ENCODE measurements at places on chromosomes 2 and 18.
A peak's percentile ranks its signal among the peaks of the same experiment; 100 is the strongest.

DNA sequence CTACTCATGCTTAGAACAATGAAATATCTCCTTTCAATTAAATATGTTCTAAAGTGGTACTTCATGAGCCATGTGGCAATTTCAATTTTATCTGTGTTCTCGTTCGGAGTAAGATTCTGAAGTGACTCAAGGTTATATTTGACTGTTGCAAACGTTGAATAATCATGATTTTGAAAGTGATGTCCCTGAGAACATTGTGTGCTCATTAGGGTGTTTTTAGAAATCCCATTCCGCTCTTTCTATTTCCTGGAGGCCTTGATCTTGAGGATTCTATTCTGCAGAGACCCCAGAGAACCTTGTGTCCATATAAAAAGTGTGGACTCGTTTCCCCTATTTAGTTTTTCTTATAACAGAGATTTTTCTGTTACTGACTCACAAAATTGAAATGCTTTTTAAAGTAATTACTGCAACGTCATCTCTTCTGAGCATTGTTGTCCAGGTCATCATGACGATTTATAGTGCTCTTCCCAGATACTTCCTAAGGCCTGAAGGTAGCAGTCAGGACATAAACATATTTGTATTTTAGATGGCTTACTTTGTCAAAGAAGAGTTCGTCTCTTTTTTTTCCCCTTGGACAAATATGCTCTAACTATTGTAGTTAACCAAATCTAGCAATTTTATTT lies 27.2 kb downstream of the IL1R2 start:
- DNase-seq, result peak; percentile 53

- peak; percentile 60 for DNase-seq
These were observed 167.9 kb upstream of the SPATS2L start for GRCh38 chr2:200138391-200139124.

GRCh38 chr2:230906471-230907230 lies 18.4 kb downstream of the GPR55 start:
- no peak for DNase-seq

DNA sequence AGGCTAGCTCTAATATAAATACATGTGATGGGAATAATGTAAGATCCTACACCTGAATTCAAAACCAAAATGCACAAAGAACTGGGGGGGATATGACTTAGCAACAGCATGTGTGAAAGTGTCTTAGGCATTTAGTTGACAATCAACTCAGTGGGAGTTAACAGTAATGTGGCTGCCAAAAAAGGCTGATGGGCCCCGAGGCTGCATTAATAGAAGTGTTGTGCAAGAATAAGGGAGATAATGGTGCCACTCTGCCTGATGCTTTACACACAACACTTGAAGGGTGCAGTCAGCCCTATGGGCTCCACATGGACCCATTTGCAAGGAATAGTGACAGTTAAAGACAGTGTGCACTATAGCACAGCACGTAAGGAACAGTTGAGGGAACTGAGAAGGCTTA lies 649.4 kb upstream of the ZEB2 start:
- DNase-seq, result no peak

- no peak for DNase-seq
These were observed 515.5 kb upstream of the CHAC2 start for GRCh38 chr2:53252115-53252514.

DNA sequence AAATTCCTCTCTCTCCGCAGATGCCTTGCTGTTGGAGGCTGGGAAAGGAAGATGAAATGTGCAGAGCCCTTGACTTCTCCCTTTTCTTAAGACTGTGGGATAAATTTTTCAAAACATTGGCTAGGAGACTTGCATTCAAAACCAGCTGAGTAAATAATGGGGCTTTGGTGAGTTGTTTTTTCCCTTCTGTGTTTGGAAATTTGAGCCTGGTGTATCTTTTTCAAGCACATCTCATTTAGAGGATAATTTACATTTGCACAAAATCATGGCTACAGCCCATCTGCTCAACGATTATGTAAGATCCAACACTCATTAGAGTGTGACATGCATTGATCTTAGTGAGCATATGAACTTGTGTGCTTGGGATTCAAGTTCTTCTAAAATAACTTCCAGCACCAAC lies 112.1 kb upstream of the ATP8B1 start:
- DNase-seq, result no peak

DNA sequence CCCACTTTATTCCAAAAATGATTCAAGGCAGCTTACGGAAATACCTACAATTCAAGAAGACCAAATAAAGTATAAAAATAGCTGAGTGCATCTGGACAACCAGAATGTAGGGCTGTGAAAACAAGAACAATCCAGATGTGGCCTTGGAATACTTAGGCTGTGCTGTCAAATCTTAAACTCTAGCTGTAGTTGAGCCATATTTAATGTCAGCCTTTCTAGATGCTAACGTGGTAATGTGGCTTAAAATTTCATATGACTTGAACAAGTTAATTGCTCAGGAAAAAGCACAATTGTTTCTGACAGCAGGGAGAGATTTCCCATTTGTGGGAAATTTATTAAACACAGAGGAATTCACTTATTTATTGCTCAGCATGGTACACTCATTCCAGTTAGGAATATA lies 14.6 kb upstream of the NAPG start:
- peak; percentile 25 for DNase-seq

GRCh38 chr2:219638217-219638947 lies 11.0 kb downstream of the SLC4A3 start:
- no peak for DNase-seq

All from fibroblast of skin of right quadriceps (primary cell).